Activated T-helper 1 cell treated with anti-CD3 and anti-CD28 coated beads, Interleukin-12 subunit alpha, Interleukin-12 subunit beta, Interleukin-2, Interleukin-4 antibody, amounts not matched to agents 30 ng/mL and 10 ng/mL and 1 ng/mL, durations not matched to agents 14 hours and 24 hours and 36 hours (primary cell): ENCODE measurements at places on chromosomes 5 and 9. TPM values are rescaled to one million over a fixed set of nuclear protein-coding genes. Genes with fewer than 3 reads are reported as not detected.

GFRA3 gene
- total RNA-seq: 0.13 TPM in 1 of 2 replicates, not detected in the other

RMND5B gene
- total RNA-seq: 23.9 and 28.0 TPM in 2 replicates

EQTN gene
- total RNA-seq: not detected in 2 replicates

DNA sequence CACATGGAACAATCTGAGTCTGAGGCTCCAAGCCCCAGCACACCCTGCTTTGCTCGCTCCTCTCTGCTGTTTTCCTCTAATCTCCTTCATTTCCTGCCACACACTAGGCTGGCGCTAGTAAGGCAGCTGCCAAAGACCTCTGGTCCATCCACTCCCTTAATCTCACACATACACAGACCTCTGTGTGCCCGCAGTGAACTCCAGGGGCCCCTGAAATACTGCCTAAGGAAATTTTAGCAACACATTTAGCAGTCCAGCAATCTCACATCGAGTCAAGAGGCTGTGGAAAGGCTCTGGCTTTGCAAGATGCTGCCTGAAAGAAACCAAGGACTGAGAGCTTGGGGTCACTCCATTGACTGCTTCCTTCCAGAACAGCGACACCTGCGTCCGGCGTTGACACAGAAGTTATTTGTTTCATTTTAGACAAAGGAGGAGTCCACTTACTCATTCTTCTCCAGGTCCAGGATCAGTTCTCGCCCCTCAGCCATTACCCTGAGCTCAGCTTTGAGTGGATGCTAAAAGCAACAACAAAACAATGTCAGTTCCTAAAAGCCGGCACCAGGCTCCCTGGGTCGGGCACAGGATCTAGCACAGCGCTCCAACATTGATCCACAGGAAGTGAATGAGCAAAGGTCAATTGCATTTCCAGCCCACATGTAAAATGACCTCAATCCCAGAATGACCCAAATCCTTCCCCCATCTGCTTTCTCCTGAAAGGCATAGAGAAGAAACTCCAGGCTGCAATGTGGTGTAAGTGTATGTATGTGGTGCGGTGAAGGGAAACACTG lies 11.5 kb downstream of the ADAM19 start:
- H3K36me3 ChIP-seq: peaks cover 83% of the 10 kb centered on the region
- H3K27me3 ChIP-seq: no peaks in the 10 kb centered on the region
- H3K4me3 ChIP-seq: peak overlapping the region; percentile 67
- DNase-seq: no peak

DNA sequence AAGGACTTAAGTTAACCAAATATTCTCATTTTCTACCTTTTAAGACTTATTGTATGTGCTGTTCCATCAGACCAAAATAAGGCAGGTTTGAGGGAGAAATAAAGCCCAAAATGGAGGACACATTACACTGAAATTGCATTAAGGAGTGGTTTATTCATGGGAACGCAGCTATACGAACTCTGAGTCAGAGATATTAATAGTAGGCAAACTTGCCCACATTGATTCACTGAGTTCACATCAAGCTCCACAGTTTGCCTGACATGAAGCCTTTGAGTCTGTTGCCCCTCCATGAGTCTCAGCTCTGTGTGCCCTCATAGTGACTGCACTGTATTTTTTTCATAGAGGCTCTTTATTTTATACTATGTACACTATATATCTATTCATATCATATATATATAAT lies 135.0 kb upstream of the SNX2 start:
- H3K4me3 ChIP-seq: no peak overlapping the region
- H3K27ac ChIP-seq: no peak overlapping the region
- H3K36me3 ChIP-seq: no peaks in the 10 kb centered on the region
- DNase-seq: no peak
- no peaks in the 10 kb centered on the region for H3K4me1 ChIP-seq

DNA sequence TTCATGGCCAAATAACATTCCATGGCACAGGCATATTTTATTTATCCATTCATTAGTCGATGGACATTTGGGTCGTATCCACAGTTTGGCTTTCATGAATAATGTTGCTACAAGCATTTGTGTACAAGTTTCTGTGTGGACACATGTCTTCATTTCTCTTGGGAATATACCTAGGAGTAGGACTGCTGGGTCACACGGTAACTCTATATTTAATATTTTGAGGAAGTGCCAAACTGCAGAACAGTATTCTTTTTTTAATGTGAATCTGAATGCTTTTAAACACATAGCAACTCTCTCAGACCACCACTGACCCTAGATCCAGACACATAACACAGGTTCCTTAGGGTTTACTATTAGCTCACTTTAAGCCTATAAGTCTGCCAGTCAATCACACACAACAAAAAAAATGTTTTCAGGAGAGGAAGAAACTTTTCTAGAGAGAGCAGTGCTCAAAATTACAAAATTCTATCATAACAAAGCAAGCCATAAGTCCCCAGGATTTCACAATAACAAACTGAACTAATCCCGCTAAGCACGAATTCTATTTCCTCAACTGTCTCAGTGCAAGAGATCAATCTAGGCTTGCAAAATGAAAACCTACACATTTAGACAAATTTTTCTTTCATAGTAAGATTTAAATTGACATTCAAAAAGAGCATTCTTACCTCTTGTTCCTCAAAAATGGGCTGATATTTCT lies 41.8 kb upstream of the GABBR2 start:
- no peak overlapping the region for H3K4me3 ChIP-seq
- no peaks in the 10 kb centered on the region for H3K4me1 ChIP-seq
- H3K27ac ChIP-seq: no peak overlapping the region
- H3K36me3 ChIP-seq: no peaks in the 10 kb centered on the region

DNA sequence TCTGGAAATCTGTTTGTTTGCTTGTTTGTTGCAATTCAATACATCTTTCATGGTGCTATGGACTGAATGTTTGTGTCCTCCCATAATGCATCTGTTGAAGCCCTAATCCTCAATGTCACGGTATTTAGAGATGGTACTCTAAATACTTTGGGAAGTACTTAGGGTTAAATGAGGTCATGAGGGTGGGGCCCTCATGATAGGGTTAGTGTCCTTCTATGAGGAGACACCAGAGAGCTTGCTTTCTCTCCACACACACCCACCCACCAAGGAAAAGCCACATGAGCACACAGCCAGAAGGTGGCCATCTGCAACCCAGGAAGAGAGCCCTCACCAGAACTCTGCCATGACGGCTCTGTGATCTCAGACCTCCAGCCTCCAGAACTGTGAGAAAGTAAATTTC lies 32.7 kb downstream of the DMGDH start:
- H3K27ac ChIP-seq: no peak overlapping the region
- no peaks in the 10 kb centered on the region for H3K27me3 ChIP-seq
- DNase-seq: no peak
- H3K36me3 ChIP-seq: no peaks in the 10 kb centered on the region
- H3K4me1 ChIP-seq: no peaks in the 10 kb centered on the region

GRCh38 chr5:84403773-84404172 lies 19.1 kb upstream of the EDIL3 start:
- no peak overlapping the region for H3K27ac ChIP-seq
- H3K36me3 ChIP-seq: no peaks in the 10 kb centered on the region
- DNase-seq: no peak
- no peaks in the 10 kb centered on the region for H3K4me1 ChIP-seq

GRCh38 chr5:72015103-72015548 lies 92.1 kb upstream of the MAP1B start:
- no peak overlapping the region for H3K27ac ChIP-seq
- H3K4me3 ChIP-seq: no peak overlapping the region
- peaks cover 7% of the 10 kb centered on the region for H3K27me3 ChIP-seq
- no peaks in the 10 kb centered on the region for H3K4me1 ChIP-seq
- H3K36me3 ChIP-seq: no peaks in the 10 kb centered on the region
